ENCODE measurements at places on chromosomes 3 and 15. TPM values are rescaled to one million over a fixed set of nuclear protein-coding genes. Genes with fewer than 3 reads are reported as not detected.

GRM7 gene
- not detected for total RNA-seq

CPN2 gene
- total RNA-seq: not detected

CELF6 gene
- 0.16 TPM for total RNA-seq

CGNL1 gene
- total RNA-seq: not detected

ATP8B4 gene
- total RNA-seq: 3.4 TPM

RBPMS2 gene
- not detected for total RNA-seq

PRSS50 gene
- not detected for total RNA-seq

SPINK8 gene
- not detected for total RNA-seq

PLA2G4E gene
- total RNA-seq: not detected

CCDC54 gene
- not detected for total RNA-seq

MYRIP gene
- total RNA-seq: not detected

C3orf20 gene
- 0.14 TPM for total RNA-seq

COL6A5 gene
- not detected for total RNA-seq

CHRNA7 gene
- not detected for total RNA-seq

TRIM42 gene
- not detected for total RNA-seq

SOX2 gene
- not detected for total RNA-seq

CAMK2N2 gene
- not detected for total RNA-seq

GOLGA8R gene
- total RNA-seq: 1.8 TPM

C3orf49 gene
- not detected for total RNA-seq

PTH1R gene
- not detected for total RNA-seq

PLAAT1 gene
- 0.25 TPM for total RNA-seq

CHDH gene
- 0.10 TPM for total RNA-seq

ACVR2B gene
- total RNA-seq: 5.1 TPM

IQCH gene
- 1.3 TPM for total RNA-seq

WWTR1 gene
- 0.16 TPM for total RNA-seq

FEZF2 gene
- total RNA-seq: not detected

MGLL gene
- total RNA-seq: 0.29 TPM

B3GALNT1 gene
- 16.4 TPM for total RNA-seq

OR5K1 gene
- not detected for total RNA-seq

SLC51B gene
- total RNA-seq: not detected

GABRR3 gene
- total RNA-seq: not detected

RASGRF1 gene
- not detected for total RNA-seq

SEMA5B gene
- not detected for total RNA-seq

CCDC33 gene
- total RNA-seq: 0.20 TPM

USP50 gene
- not detected for total RNA-seq

GOLGA8G gene
- not detected for total RNA-seq

BSN gene
- total RNA-seq: 0.10 TPM

SYNM gene
- 0.14 TPM for total RNA-seq

ISLR gene
- not detected for total RNA-seq

CASR gene
- not detected for total RNA-seq

GCSAM gene
- total RNA-seq: 8.5 TPM

NRG4 gene
- not detected for total RNA-seq

EPHB3 gene
- 0.16 TPM for total RNA-seq

OXTR gene
- total RNA-seq: 0.70 TPM

KPNA1 gene
- total RNA-seq: 49.0 TPM

TTLL13 gene
- 0.54 TPM for total RNA-seq

NEK4 gene
- total RNA-seq: 29.4 TPM
